ENCODE measurements at places on chromosomes 5 and 9.

DNA sequence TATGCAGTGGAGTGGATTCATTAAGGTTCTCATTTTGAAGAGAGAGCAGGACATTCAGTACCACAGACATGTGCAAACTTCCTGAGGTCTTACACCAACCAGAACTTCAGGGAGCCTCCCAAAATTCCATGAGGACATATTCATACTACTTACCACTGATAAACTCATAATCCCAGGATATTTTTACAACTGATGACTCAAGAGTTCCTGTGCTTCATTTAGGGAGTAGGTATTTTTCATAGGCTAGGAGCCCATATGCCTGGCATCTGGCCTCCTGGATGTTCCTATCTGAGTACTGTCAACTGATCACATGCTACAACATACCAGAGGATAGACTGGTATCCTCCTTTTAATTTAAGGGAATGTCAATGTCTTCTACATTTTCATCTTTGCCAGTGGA lies 578.0 kb downstream of the EFNA5 start:
- no peak for DNase-seq

- no peak for DNase-seq
Measured at GRCh38 chr5:110807169-110807568, 68.4 kb downstream of the SLC25A46 start.

- DNase-seq: peak; percentile 77
Measured at GRCh38 chr5:43661102-43661501, 58.1 kb downstream of the NNT start.

DNA sequence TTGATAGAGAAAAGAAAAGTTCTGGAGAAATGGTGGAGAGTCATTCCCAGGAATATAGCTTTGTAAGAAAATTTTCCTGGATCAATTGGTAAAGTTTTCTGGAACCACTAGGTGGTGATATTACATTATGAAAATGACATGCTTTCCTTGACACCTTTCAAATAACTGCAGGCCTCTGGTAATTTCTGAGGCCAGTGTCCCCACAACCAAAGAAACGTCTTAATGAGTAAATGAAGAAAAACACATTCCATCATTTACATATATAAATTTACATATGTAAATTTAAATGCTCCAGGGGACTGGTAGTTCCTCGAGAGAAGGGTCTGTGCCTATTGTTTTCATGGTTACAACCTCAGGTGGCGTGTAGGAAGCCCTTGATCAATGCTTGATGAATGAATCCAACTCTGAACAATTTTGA lies 17.2 kb upstream of the RGS3 start:
- peak; percentile 43 for DNase-seq

DNA sequence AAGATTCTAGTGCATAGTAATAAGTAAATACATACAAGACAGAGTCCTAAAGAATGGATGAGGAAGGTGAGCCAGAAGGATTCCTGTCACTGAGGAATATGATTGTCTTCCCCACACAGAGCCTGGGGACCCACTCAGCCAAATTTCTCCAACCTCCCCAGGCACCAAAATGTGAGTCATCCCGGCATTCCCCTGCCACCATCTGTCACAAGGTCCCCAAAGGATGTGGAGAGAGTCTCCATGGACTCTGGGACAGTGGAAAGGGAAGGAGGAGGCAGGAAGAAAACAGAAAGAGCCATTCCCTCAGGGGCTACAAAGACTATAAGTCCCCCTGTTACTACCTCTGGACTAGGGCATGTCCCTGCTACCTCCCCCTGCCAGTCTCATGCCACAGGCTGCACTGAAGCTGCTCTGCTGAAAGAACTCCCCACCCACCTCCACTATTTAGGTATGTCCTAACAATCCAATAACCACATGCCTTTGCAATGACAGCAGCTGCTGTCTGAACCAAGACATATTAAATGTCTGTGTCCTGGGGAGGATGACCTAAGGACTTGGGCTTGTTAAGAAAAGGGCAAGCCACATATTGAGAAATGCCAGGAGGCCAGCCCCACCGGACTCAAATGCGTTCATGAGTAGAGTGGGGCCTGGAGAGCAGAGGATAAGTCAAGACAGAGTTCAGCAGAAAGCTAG lies 10.7 kb upstream of the OR5C1 start:
- DNase-seq: no peak

DNA sequence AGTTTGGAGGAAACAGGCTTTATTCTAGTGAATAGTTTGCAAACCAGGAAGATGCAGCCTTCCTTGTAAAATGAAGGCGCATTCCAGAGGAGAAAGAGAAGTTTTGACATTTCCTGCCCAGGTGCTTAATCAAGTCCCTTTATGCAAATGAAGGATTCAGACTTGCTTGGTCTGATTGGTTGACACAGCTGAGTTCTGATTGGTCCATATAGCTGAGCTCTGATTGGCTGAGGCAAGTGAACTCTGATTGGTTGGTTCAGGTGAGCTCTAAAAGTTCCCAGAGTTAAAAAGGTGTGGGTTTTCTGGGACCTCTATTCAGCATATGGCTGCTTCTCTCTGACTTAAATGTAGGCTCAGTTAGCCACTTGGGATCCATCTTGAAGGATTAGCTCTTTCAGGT lies 151.0 kb downstream of the CACNA1B start:
- no peak for DNase-seq

GRCh38 chr5:39578887-39579497 lies 154.2 kb upstream of the DAB2 start:
- DNase-seq: peak; percentile 3

DNA sequence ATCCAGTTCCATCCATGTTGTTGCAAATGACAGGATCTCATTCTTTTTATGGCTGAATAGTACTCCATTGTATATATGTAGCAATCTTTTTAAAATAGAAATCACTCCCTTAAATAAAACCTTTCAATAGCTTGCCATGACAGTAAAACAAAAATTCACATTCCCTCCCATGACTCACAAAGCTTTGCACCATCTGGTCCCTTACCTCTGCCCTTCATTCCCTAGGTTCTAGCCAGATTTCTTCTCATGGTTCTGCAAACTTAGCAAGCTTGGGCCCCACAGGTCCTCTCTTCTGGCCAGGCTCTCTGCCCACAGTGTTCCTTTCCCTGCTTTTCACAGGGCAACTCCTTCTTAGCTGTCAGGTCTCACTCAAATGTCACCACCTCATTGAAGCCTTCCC lies 4.3 kb upstream of the SPOCK1 start:
- no peak for DNase-seq

DNA sequence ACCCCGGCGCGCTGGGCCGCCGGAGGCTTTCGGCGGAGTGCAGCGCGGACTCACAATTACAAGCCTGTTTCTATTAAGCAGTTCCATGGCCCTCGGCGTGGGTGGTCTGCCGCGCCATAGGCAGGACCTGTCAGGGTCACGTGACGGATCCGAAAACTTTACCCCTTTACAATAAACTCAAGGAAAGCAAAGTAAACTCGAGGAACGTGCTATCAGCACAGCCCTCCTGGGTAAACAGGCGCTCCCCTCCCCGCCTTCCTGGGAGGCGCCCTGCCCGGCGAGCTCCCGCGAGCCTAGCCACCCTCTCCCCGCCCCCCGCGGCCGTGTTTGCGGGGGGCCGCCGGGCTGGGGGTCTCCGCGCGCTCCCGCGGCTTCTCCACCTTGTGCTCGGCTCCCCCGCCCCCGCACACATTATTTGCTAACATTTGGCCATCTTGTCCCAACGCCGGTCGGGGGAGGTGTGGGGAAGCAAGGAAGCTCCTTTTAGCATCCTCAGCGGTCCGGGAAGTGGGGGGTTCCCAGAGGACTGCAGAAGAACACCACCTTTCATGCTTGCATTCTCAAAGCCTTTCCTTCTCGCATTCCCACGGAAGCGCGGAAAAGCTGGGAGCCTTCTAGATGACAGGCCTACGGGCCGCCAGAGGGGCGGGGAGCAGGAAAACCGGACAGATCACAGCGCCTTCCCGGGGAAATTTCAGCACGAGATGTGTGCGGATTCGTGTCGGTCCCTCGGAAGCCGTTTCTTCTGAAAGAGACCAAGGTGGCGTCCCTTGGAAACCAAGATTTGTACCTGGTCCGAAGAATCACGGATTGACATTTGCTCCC lies at the start of gene PTCH1:
Gene PTCH1 (minus strand): TSS at position 238 of the 825 bp plus-strand sequence.
- peak; percentile 52 for DNase-seq

DNA sequence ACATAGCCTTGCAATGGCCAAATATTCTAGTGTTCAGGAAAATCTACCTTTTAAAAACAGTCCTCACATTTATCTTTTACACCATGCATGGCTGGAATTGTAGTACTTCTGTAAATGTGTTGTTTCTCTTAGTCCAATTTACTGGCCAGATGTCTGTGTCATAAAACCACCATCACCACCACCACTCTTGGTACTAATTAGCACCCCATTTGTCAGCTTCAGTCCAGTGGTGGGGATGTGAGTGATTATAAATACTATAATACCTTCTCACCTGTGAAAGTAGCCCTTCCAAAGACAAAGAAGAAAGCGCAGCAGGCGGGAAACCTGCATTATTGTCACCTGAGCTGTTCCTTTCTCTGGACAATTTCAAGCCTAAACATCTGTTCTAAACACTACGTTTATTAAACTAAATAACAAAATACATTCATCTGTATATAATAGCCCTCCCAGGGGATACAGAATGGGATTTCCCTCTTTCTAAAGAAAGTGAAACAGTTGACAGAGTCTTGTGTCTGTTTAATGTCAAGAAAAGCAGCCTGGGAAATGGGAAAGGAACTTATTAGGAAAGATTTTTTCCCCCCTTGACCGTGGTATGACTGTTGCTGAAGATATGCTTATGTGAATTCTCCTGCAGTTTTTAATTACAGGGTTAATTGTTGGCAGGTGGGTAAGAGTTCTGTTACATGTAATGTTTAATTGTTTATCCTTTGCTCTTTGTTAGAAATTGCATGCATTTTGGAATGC lies 144.5 kb upstream of the NUDT12 start:
- DNase-seq: no peak

DNA sequence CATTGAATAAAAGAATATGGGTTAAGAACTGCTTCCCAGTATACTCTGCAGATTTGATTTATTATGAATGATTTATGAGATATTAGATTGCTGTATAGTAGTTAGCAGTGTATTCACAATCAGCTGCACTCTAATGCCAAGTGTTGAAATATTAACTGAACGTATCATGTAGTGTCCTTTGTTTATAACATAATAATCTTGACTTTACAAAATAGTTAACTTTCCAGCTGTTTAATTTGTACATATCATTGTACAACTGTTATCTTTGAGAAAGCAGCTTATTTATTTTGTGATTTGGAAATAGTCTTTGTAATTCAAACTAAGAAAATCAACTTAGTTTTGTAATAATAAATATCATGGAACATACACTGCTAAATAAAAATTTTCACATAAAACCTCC lies 219.5 kb downstream of the RANBP17 start:
- DNase-seq: no peak

Measured in erythroblast (primary cell).